ENCODE measurements at places on chromosomes 13 and 19.

- DNase-seq, result no peak
These were observed 796.9 kb downstream of the SLITRK1 start for GRCh38 chr13:83085186-83085900.

DNA sequence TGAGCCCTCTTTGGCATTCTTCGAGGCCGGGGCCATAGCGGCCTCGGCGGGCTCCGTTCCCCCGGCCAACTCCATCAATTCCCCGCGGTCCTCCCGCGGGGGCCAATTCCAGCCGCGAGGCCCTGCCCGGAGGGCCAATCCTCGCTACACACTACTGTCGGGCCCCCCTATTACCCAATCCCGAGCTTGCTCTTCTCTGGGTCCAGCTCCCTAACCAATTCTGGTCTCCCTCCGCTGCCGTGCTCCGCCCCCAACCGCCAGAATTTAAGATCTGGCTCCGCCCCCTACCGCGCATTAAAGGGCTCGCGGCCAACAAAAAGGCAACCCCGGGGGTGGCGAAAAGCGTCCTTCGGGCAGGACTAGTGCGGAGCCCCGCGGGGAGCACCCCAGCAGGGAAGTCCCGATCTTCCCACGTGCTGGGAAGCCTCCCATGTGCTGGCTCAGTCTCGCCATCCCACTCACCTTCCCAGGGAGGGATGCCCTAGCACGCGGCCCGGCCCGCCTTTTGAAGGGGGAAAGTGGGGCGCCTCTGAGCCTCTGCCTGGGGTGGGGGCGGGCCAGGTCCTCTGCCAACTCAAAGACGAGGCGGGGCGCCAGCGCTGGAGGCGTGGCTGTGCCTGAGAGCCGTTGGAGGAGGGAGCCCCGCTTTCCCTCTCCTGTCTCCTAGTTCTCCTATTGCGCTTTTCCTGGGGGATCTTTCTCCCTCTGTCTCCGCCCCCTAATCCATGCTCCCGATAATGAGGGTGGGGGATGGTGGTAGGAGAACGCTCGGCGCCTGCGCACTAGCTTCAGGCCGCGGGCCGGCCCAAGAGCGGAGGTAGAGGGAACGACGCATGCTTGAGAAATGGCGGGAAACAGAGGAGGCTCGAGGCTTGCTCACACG, 3.5 kb downstream of the LIPE start:
- DNase-seq, result peak; percentile 96

- no peak for DNase-seq
These were observed 299.1 kb upstream of the TSHZ3 start for GRCh38 chr19:31648347-31648746.

DNA sequence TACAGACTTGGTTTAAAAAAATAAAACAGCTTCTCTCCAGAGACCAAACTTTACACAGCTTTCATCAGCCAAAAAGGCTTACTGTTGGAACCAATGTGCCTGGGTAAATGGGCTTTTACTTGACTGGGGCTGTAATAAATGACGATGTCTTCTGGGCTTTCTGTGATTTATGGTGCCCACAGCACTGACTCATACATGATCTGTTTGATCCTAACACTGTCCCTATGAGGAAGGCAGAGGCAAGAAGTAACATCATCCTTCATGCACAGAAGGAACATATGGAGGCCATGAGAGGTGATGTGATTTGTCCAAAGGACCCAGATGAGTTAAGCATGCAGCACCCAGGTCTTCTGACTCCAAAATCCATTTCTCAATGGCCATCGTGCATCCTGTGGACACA, 77.4 kb downstream of the DOCK9 start:
- DNase-seq, result no peak

GRCh38 chr13:51148223-51148951, 37.3 kb upstream of the C13orf42 start:
- no peak for DNase-seq

- DNase-seq, result no peak
These were observed 12.2 kb upstream of the KLK12 start for GRCh38 chr19:51047031-51047335.

DNA sequence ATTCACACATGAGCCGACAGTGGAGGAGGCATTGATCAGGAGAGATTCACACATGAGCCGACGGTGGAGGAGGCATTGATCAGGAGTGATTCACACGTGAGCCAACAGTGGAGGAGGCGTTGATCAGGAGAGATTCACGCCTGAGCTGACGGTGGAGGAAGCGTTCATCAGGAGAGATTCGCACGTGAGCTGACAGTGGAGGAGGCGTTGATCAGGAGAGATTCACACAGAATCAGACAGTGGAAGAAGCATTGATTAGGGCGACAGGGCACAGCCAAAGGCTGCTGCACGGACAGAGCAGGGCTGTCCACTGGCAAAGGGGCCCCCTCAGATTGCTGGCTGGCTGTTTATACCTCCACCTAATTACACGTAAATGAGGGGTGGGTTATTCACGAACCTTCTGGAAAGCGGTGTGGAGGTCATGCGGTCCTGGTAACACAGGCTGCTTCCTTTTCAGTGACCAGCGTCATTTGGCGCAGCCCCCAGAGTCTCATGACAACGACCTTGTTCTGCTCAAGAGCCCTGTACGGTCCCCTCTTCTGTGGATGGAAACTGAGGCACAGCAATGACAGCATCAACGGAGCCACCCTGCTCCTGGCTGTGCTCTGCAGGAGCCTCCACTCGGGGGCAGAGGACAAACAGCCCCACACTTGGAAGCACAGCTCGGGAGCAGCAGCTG, 50.6 kb upstream of the GAS6 start:
- peak; percentile 47 for DNase-seq

DNA sequence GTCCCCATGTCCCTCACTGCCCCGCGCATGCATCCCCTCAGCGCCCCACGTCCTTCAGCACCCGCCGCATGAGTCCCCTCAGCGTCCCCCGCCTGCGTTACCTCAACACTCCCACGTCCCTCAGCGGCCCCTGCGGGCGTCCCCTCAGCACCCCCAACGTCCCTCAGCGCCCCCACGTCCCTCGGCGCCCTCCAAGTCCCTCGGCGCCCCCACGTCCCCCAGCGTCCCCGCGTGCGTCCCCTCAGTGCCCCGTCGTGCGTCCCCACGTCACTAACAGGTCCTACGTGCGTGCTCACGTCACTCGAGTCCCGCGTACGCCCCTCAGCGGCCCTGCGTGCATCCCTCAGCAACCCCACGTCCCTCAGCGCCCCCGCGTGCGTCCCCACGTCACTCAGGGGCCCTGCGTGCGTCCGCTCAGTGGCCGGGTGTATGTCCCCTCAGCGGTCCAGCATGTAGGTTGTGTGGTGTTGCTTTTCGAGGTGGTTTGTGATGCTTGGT, 19.5 kb upstream of the GAS6 start:
- DNase-seq, result peak; percentile 45

DNA sequence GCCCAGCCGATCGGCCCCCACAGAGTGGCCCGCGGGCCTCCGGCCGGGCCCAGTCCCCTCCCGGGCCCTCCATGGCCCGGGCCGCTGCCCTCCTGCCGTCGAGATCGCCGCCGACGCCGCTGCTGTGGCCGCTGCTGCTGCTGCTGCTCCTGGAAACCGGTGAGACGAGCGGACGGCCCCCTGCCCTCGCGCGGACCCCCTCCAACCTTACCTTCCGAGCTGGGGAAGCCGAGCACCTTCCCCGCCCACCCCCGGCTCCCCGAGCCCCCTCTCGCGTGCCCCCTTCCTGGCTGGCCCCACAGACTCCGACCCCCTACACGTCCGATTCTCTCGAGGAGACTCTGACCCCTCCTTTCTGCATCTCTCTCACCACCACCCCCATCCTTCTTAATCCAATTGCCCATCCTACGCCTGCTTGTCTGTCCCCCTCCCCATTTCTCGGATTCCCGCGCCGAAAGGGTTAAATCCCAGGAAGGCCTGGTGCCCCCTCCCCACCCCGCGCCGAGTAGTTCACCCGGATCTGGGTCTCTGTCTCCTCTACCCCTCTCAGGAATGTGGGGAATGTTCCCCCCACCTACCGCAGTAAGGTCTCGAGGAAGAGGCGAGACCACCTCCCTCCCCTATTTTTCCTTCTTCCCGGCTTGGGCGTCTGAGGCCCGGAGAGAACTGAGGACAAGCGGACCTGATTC, 502 bp downstream of the NECTIN2 start:
- DNase-seq, result no peak

DNA sequence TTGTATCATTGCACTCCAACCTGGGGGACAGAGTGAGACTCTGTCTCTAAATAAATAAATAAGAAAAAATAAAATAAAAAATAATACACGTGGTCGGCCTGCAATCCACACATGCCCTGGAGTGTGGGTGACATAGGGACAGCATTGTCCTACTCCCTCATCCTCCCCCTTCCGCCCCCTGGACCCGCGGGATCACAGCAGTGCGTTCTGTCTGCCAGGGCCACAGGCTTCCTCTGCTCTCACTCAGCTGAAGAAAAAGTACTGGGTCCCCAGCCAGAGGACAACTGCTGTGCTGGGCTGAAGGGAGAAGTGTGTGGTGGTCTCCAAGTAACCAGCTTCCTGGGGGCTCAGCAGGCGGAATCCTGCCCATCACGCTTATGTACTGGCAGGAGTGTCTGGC, 6.3 kb downstream of the BCAT2 start:
- DNase-seq, result no peak

GRCh38 chr19:49687566-49688316, 1.7 kb upstream of the ADM5 start:
- no peak for DNase-seq

- DNase-seq, result no peak
These were observed 437.9 kb downstream of the KLF5 start for GRCh38 chr13:73496711-73497110.

GRCh38 chr19:42206871-42207755, 10.4 kb downstream of the DEDD2 start:
- DNase-seq, result no peak

DNA sequence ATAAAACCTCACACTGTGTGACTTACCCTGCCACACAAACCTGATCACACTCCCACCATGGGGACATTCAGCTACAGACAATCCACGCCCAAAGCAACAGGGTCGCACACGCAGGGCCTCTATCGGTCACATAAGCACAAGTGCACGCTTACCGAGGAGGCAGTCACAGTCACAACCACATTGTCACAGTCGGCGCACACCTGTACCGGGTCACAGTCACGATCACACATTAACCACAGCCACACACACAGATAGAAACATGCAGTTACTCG, 579 bp downstream of the ZNF566 start:
- no peak for DNase-seq

DNA sequence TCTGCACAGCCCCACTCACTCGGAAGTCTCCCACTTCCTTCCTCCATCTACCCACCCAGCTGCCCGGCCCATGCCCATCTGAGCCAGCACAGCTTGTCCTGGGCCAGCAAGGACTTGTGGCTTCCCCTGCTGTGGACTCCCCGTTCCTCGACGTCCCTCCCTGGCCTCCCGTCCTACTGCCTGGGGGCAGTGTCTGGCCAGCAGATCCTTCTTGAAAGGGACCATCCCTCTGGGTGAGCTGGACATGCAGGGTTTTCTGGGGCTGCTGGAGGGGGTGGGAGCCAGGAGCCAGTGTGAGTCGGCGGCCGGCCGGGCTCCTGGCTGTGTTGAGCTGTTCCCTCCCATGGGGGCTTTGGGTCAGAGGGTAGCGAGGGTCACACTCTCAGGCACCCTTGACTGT, 26.7 kb downstream of the CRTC1 start:
- DNase-seq, result no peak
